ENCODE measurements at places on chromosomes 16 and 17.

DNA sequence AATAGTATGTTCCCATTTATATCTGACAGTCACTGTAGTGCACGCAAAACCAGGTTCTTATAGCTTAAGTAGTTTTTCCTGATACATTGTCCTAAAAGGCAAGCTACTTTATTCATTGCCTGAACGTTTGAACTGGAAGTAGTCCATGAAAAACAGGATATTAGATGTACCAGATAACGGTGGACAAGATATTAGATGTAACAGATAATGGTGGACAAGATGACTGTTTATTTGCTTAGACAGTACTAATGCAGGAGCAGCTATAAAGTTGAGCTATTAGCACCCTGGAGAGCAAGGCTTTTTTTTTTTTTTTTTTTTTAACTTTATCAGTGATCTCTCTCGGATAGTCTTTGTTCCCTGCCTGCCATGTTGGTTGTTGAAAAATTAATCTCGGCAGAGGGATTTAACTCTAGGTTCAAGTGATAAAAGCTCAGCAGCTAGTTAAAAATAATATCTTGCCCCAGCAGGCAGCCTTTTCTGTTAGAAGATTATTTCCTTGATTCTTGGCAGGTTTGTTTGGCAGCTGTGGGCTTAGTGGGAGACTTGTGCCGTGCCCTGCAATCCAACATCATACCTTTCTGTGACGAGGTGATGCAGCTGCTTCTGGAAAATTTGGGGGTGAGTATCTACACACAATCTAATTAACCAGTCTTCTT lies 17.3 kb upstream of the TBKBP1 start:
- DNase-seq: no peak

GRCh38 chr17:64457156-64457555 lies 8.2 kb downstream of the MILR1 start:
- DNase-seq: no peak

DNA sequence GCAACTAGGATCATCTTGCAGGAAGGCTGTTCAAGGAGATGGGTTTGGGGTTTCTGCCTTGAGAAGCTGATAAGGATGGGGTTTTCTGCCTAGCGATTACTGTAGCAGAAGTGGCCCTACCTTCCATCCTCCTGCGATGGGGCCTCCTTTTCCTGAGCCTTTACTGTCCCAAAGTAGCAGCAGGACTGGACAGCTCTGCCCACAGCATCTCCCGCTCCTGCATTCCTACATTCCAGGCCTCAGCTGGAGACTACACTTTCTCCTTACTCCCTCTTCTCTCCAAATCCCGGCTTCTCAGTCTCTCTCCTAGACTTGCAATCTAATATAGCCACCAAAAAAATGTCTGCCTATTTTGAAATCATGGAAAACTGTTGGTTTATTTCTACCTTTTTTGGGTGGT lies 355.4 kb downstream of the CA10 start:
- no peak for DNase-seq

GRCh38 chr16:83913245-83913633 lies 14.3 kb downstream of the MLYCD start:
- no peak for DNase-seq

- no peak for DNase-seq
Observed at GRCh38 chr17:75673487-75673886, 6.3 kb downstream of the SAP30BP start.

DNA sequence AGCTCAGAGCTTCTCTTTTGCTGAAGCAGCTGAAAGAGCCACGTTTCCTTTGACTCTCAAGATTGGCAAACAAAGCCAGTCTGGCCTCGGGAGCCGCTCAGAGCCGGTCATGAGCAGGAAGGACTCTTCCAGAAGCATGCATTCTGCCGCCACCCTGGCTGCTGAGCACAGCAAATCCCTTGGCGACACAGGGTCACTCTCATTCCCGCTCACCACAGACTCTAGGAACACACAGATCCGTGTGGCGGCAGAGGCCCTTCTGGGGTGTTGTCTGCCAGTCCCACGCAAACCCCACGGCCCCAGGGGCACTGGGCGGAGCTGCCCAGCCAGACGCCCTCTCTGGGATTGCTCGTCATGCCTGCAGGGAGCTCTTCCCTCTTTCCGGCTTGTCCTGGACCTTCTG lies 157.0 kb downstream of the C16orf95 start:
- DNase-seq: no peak

DNA sequence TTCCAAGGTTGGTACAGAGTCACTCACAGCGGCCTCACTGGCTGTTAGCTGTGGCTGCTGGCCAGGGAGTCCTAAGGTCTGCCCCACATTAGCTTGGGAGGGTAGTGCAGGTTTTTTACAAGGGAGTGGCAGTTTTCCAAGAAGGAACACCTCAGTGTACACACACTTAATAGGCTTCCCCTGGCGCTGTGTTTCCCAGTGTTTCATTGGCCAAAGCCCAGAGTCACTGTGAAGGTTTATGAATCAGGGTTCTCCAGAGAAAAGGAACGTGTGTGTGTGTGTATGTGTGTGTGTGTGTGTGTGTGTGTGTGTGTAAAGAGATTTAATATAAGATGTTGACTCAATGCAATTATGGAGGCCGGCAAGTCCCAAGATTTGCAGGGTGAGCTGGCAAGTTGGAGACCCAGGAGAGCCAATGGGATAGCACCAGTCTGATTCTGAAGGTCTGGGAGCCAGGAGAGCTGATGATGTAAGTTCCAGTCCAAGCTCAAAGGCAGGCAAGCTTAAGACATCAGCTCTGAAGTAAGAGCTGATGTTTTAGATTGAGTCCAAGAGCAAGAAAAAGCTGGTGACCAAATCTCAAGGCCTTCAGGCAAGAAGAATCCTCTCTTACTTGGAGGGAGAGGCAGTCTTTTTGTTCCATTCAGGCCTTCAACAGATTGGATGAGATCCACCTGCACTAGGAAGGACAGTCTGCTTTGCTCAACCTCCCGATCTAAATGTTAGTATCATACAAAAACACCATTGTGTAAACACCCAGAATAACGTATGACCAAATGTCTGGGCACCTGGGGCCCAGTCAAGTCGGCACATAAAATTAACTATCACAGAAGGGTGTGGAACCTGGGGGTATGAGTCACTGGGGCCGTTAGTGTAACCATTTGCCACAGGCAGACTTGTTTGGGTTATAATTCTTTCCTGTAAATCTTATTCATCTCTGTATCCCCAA lies 206.8 kb downstream of the PRKCA start:
- DNase-seq: no peak

DNA sequence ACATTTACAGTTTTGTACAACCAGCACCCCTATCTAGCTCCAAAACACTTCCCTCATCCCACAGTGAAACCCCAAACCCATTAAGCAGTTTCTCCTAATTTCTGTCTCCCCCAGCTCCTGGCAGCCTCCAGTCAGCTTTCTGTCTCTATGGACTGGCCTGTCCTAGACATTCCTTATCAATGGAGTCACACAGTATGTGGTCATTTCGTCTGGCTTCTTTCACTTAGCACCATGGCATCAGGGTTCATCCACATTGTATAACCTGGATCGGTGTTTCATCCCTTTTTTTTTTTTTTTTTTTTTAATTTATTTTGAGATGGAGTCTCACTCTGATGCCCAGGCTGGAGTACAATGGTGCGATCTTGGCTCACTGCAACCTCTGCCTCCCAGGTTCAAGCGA lies 68.5 kb downstream of the ZDHHC7 start:
- no peak for DNase-seq

DNA sequence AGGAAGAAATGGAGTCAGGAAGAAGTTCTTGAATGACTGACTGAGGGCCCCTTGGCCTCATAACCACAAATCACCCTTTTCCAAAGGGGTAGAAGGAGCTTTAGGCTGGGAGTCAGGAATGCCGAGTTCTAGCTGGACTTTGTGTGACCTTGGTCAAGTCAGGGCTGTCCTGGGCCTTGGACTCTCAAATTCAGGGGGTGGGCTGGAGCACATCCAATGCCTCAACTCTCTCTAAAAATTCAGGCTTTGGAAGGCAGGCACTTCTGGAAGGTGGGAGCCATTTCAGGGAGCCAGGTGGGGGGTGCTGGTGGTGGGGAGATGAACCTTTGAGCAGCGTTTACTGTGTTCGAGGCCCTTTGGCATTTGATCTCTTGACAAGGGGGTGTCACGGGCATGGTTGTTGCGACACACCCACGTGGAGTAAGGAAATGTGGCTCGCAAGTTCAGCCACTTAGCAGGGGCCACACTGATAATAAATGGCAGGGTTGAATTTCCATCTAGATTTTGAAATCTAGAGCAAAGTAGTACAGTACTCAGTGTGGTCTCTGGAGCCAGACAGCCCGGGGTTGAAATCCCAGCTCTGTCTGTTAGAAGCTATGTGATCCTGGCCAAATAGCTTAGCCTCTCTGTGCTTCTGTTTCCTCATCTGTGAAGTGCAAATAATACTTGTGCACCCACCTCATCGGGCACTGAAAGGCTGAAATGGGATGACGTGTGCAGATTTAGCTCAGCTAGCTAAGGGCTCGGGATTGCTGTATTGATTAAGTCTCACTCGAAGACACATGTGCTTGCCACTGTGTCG lies 47.1 kb upstream of the CIBAR2 start:
- DNase-seq: no peak

GRCh38 chr16:49586466-49587450 lies 213.2 kb downstream of the C16orf78 start:
- no peak for DNase-seq
